Activated T-cell treated with anti-CD3 and anti-CD28 coated beads, Interleukin-2, amount 50 U/mL, for 24 hours (primary cell): ENCODE measurements at places on chromosomes 12 and 14.

DNA sequence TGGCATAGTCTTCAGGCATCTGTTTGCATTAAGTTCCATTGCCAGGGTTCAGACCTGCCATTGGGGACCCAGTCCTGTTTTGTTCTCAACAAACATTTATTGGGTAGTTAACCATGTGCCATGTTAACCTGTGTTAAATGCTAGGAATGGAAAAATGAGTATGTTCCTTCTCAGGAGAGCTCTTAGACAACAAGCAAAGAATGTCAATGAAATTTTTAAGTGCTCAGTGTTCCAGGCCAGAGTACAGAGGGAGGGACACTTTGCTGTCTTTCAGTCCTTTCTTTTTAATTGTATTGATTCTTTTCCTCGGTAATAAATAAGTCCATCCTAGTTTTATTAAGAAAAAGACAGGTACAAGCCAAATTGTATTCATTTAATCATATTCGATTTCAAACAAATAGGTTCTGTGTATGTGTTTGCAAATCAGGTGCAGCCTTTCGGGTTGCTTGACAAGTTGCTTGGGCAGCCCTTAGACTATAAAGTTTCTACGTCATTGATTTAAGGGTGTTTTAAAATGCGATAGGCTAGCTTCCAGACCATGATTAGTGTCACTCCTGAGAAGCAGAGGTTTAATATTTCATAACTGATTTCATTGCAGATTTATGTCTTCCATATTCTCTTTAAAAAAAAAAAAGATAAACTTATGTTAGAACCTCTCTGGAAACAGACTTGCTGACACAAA lies 123.1 kb downstream of the DERA start:
- DNase-seq = no peak

DNA sequence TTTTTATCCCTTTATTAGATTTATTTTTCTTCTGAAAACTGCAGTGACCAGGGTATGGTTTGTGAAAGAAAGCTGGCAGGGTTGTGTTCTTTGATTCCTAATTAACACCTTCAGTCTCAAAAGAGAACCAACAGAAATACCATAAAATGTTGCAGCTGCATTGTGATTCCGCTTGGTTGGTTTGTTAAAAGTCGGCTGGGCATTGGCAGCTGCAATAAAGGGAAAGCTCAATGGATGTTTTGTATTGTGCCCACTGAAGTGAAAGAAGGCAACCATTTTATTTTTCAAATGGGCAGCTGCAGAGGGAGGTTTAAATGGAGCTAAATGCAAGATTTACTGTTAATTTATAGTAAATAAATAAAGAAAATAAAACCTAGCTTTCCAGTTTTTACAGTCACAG lies 16.7 kb downstream of the LGR5 start:
- no peak for DNase-seq

DNA sequence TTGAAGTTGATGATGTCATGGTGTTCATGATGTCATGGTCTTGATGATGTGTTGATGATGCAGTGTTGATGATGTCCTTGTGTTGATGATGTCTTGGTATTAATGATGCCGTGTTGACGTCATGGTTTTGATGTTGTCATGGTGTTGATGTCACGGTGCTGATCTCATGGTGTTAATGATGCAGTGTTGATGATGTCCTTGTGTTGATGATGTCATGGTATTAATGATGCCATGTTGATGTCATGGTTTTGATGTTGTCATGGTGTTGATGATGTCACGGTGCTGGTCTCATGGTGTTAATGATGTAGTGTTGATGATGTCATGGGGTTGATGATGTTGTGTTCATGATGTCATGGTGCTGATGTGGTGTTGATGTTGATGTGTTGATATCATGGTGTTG lies 48.0 kb upstream of the RIMBP2 start:
- no peak for DNase-seq

- DNase-seq = no peak
These were observed 53.7 kb downstream of the C12orf75 start for GRCh38 chr12:105384220-105384619.

- no peak for DNase-seq
These were observed 29.9 kb upstream of the TC2N start for GRCh38 chr14:91897106-91897701.

DNA sequence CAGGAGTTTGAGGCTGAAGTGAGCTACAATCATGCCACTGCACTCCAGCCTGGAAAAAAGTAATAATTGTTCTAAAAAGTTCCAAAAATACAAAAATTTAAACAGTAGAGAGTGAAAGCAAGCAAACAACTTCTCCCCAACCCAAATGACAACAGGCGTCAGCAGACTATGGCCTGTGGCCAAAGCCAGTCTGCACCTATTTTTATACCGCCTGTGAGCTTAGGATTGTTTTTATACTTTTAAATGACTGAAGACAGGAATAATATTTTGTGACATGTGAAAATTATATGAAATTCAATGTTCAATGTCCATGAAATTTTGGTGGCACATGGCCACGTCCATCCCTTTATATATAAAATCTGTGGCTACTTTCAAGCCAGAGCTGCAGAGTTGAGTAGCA lies 48.2 kb upstream of the TMCC3 start:
- no peak for DNase-seq

- no peak for DNase-seq
These were observed 60.1 kb downstream of the ADCK1 start for GRCh38 chr14:77859934-77860570.

DNA sequence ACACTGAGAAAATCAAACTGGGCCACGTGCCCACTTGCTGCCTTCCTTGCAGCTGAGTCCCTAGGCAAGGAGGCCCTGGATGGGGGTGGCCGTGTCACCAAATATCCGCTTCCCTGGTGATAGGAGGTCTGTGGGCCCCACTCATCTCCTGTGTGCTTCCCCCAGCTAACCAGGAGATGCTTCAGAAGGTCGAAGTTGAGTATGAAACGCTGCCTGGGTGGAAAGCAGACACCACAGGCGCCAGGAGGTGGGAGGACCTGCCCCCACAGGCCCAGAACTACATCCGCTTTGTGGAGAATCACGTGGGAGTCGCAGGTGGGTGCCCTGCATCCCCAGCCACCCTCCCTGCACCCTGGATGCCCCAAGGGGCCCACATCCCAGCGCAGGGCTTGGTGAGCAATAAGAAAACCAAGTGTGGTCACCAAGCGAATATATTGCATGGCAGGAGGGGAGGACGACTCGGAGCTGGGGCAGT lies 6.8 kb upstream of the SIVA1 start:
- DNase-seq = no peak

GRCh38 chr12:56590237-56590830 lies 39.8 kb downstream of the BAZ2A start:
- DNase-seq = no peak
